ENCODE measurements at places on chromosomes 1 and 21.

GRCh38 chr1:184028854-184029623, 8.5 kb downstream of the COLGALT2 start:
- no peak for DNase-seq

DNA sequence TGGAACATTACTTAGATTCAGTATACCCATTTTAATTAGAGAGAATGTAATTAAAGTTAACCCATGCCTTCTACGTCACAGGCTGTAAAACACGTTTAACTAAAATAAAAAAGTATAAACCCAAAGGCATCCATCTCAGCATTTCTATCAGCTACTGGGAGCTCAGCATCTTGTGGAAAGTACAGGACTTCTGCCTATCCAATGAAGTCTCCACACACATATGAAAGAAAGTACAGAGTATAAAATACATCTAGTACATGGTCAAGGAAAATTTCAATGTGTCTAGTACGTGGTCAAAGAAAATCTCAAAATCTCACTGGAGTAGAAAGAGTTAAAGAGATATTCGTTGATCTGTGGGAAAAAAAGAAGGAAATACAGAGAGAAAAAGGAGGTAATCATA, 141.4 kb upstream of the ZNHIT6 start:
- no peak for DNase-seq

- no peak for DNase-seq
These were observed 44.8 kb downstream of the RIMS3 start for GRCh38 chr1:40620586-40621210.

GRCh38 chr1:107964336-107965109, 457 bp downstream of the VAV3 start:
- DNase-seq: no peak
